NAMALWA (cell line): ENCODE measurements at places on chromosomes 12 and 14.

DNA sequence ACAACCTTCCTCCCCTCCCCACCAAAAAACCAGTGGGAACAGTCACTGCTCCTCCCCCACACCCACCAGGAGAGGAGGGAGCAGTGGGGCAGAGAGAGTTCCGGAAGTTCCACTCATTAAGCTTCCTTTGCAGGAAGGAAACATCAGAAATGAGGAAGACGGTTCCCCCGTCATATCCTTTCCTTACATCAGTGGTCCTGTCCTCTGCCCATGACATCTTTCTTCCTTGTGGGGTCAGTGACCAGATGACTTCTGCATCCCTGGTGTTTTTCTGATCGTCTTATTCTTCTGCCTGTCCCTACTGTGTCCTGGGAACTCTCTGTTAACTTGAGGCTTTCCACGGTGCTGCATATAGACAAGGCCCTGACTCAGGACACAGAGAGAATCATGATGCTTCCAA is 40.8 kb upstream of the SPTLC2 start:
- no peak for DNase-seq

DNA sequence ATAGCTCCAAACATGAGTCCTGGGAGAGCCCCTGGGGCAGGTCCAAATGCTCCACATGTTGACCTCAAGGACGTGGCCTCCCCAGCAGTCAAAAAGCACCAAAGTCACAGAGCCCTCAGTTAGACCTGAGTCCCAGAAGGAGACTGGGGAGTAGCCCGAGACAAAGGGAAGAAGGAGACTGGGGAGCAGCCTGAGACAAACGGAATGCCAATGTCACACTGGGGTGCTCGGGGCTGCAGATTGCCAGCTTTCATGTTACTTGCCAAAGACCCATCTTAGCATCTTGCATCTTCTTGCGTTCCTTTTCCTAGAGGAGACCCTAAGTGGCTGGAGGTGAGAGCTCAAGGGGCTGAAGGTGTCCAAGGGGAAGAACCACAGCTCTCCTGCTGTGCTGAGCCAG is 14.9 kb downstream of the PLEKHD1 start:
- DNase-seq: no peak

- DNase-seq: no peak
Observed at GRCh38 chr12:117227000-117227653, 36.9 kb upstream of the FBXO21 start.

DNA sequence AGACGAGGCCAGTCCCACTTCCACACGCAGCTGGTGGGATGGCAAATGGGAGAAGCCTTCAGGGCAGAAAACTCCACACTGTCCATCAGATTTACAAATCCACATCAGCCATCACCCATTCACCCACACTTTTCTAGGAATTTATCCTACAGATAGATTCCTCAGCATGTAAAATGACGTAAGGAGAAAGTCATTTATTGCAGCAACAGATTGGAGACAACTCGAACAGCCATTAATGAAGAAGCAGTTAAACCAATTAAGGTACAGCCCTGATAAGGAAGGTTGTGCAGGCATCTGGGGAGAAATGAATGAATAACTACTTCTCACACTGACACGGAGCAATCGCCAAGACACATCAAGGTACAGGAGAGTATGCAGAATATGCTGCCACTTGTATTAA is 26.2 kb downstream of the PRKAB1 start:
- no peak for DNase-seq
